GM23338 (cell line): ENCODE measurements at places on chromosomes 2 and 18. TPM values are rescaled to one million over a fixed set of nuclear protein-coding genes. Genes with fewer than 3 reads are reported as not detected.

DNA sequence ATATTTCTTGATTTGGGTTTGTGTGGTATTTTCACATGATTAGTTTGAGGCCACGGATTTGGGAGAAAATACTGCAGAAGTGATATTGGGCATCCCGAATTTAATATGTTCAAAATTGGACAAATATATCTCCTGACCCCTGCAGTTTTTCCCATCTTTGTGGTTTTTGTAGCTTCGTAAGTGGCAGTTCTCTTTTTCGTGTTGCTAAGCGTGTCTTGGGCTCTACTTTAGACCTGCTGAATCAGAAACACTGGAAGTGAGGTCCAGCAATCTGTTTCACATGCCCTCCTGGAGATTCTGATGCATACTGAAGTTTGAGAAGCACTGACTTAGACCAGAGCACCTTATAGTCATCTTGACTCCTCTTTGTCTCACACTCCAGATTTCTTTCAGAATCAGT, 98.3 kb downstream of the EPB41L5 start:
- H3K36me3 ChIP-seq: no peaks in the 10 kb centered on the region
- no peak overlapping the region for H3K4me3 ChIP-seq
- DNase-seq: no peak
- no peaks in the 10 kb centered on the region for H3K27me3 ChIP-seq

- no peak overlapping the region for H3K4me3 ChIP-seq
- no peaks in the 10 kb centered on the region for H3K36me3 ChIP-seq
- H3K27ac ChIP-seq: no peak overlapping the region
- H3K27me3 ChIP-seq: no peaks in the 10 kb centered on the region
- no peak for DNase-seq
- H3K4me1 ChIP-seq: no peaks in the 10 kb centered on the region
Measured at GRCh38 chr2:188631037-188631809, 339.5 kb downstream of the GULP1 start.

- no peak overlapping the region for H3K27ac ChIP-seq
- no peaks in the 10 kb centered on the region for H3K36me3 ChIP-seq
- H3K27me3 ChIP-seq: no peaks in the 10 kb centered on the region
- DNase-seq: no peak
- peaks cover 4% of the 10 kb centered on the region; the same call in 1 of the 2 replicates for H3K4me1 ChIP-seq
Measured at GRCh38 chr2:201847481-201847880, 41.1 kb downstream of the CDK15 start.

- peaks cover 15% of the 10 kb centered on the region for H3K4me1 ChIP-seq
- DNase-seq: no peak
- H3K36me3 ChIP-seq: no peaks in the 10 kb centered on the region
- no peak overlapping the region for H3K4me3 ChIP-seq
- H3K27ac ChIP-seq: no peak overlapping the region
Measured at GRCh38 chr2:121664713-121665112, 15.5 kb upstream of the CLASP1 start.

DNA sequence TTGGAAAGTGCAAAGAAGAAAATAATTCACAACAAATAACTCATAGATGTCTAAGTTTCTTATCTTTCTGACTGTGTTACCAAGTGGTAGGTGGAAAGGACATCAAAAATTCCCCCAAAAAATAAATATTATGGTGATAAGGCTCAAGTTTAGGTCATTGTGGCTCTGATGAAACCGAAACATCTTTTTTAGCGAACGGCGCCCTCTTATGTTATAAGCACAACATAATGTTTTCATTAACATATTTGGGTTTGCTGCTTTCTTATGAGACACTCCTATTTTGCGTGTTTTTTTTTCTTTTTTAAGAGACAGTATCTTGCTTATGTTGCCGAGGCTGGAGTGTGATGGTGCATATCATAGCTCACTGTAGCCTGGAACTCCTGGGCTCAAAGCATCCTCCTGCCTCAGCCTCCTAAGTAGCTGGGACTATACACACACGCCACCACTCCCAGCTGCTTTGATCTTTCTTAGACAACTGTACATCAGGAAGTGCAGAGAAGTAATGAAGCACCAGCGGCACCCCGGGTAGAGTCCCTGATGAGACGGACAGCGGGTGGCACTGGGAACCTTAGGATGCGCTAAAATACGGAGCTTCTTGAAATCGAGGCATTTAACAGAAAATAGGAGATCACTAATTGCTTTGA, 38.5 kb upstream of the SLC35G4 start:
- no peaks in the 10 kb centered on the region for H3K4me1 ChIP-seq
- H3K27me3 ChIP-seq: no peaks in the 10 kb centered on the region
- H3K27ac ChIP-seq: no peak overlapping the region
- H3K36me3 ChIP-seq: no peaks in the 10 kb centered on the region
- no peak overlapping the region for H3K4me3 ChIP-seq

DNA sequence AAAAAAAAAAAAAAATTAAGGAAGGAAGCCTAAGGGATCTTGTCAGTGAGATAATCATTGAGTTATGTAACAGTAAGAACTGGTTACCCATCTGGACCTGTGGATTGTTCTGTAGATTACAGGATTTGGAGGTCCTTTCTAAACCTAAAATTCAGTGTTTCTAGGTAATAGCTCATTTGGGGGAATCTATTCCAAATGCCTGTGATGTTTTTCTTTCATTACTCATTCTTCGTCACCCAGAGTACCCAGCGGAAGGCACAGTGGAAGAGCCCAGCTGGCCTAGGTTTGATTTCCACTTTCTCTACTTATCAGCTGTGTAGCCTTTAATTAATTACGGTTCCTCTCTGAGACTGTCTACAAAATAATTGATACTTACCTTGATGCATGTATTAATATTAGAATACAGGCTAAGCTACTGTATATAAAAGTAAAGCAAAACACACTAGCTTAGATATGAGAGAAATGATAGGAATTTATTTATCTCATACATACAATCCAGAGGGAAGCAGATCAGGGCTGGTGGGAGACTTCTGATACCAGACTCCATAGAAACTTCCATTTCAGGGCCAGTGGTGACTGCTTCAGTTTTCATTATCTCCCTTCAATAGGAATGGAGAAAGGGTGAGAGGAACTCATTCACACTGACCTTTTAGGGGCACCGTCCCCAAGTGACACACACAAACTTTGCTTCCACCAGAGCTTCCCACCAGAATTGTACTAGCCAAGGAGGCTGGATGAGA, 115.8 kb upstream of the NOSTRIN start:
- no peaks in the 10 kb centered on the region for H3K36me3 ChIP-seq
- no peak for DNase-seq
- H3K27me3 ChIP-seq: no peaks in the 10 kb centered on the region
- peaks cover 5% of the 10 kb centered on the region; the same call in 1 of the 2 replicates for H3K4me1 ChIP-seq
- H3K4me3 ChIP-seq: no peak overlapping the region

Gene GYPC
- total RNA-seq: 13.4 and 19.6 TPM in 2 replicates

Gene DYNAP
- total RNA-seq: 0.28 and 1.0 TPM in 2 replicates
